Mesangial cell (primary cell): ENCODE measurements at places on chromosomes 5 and 9. TPM values are rescaled to one million over a fixed set of nuclear protein-coding genes. Genes with fewer than 3 reads are reported as not detected.

Gene MORN5
- total RNA-seq, result not detected in 2 replicates

Gene PCDHGC4
- total RNA-seq, result 0.38 and 0.81 TPM in 2 replicates

Gene IFNB1
- total RNA-seq, result not detected in 2 replicates

Gene SVEP1
- 0.16 and 0.38 TPM in 2 replicates for total RNA-seq

Gene HTR4
- not detected in 2 replicates for total RNA-seq
